ENCODE measurements at places on chromosomes 1 and 21.

- DNase-seq, result no peak
These were observed 29.6 kb upstream of the CCN1 start for GRCh38 chr1:85550784-85551516.

DNA sequence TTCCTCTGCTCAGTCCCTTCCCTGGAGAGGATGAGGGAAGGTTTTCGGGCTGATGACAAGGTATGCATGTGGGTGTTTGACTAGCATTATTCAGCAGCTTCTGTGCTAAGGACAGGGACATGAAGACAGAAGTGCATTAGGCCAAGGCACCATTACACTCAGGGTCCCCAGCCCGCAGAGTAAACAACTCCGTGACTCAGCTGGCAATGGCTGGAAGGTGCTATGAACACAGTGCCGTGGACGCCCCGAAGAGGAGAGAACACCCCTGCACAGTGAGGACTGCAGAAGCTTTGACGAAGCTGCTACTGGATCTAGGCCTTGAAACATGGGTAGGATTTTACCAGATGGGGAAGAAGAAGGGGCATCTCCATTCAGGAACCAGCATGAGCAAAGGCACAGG, 13.7 kb upstream of the EPS8L3 start:
- DNase-seq, result no peak

GRCh38 chr21:39650306-39650705, 37.6 kb downstream of the B3GALT5 start:
- DNase-seq, result no peak

GRCh38 chr1:54608566-54609230, 14.6 kb downstream of the FAM151A start:
- no peak for DNase-seq

DNA sequence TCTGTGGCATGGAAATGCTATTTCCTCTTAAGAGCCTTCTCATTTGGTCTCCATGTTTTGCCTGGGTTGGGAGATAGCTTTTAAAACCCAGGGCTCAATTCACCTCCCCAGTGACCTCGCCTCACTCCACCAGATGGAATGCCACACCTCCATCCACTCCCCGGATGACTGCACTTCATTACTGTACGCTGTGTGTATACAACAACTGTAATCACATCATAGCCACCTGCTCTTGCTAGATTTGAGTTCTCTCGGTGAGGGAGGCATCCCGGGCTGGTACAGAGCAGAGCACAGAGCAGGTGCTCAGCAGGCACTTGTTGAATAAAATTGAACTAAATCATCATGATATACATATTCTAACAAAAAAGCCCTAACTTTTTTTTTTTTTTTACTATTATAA, 26.0 kb downstream of the SDE2 start:
- DNase-seq, result peak; percentile 98

DNA sequence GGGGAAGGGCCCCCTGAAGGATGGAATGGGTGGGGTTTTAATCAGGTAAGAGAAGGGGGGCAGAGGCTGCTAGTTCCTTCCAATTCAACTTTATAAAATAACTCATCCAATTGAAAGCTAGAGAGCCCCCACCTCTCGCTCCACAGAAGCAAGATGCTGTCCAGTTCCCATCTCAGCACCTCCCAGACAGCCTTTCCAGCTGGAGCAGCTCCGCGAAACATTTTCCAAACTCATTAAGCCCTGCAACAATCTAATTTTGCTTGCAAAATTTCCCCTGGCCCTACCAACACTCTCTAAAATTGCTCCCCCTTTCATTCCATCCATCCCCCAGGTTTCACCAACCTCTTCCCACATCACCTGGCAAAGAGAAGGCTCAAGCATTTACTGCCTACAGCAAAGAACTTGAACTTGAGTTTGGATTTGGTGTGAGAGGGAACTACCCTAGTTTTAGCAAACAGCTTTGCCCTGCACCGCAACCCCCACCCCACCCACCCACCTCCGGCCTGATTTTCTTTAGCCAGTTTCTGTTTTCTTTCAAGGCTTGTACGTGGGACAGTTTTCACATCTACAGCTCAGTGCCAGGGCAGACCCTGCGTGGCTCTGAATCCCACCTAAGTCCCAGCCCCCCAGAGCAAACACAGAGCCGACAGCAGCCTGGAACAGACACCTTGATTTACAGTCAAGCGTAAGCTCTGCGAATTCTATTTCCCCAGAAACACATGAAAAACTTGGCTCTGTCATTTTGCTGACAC, 46.7 kb downstream of the SYF2 start:
- no peak for DNase-seq

All from NCI-H2171 treated with DMSO at 0.1 percent for 48 hours (cell line).